Hematopoietic multipotent progenitor cell treated with erythropoietin and hydrocortisone succinate and interleukin-3 and kit ligand, for 17 days (in vitro differentiated cells): ENCODE measurements at places on chromosomes 13 and 19.
A peak's percentile ranks its signal among the peaks of the same experiment; 100 is the strongest.

- DNase-seq, result peak; percentile 50
These were observed 1.2 kb downstream of the PLEKHA4 start for GRCh38 chr19:48867123-48867745.

DNA sequence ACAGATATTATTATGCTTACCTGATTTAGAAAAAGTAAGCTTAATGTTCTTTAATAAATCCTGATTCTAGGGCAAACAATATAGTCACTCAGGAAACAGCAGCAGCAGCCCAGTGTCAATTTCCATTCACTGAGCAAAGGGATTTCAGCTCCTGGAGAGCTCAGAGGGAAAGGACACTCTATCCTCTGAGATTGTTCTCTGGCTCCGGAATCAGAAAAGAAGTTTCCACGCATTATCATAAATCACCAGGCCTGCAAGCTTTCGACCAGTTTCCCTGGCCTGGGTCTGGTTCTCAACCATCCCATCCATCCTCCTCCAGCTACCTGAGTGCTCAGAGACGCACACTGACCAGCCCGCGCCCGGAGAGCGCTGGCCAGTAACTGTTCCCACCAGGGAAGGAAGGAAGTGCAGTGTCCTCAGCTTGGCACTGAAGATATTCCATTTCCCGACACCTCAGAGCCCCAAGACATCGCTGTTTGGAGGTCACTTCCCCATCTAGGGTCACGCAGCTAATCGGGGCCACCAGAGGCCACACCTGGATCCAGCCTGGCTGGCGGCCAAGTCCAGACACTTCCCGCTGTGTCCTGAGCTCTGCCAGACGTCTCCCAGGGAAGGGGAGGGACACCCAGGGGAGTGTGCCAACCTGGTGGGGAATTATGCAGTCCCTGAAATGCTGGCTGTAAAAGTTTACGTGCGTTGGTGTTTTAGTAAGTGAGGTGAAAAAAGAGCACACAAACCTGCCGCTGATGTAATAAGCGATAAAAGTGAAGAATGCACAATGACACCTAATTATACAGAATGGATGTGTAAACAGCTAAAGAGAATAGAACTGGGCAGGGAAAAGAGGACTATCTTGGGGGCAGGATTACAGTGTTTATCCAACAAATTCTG, 29.1 kb downstream of the EPS15L1 start:
- no peak for DNase-seq

DNA sequence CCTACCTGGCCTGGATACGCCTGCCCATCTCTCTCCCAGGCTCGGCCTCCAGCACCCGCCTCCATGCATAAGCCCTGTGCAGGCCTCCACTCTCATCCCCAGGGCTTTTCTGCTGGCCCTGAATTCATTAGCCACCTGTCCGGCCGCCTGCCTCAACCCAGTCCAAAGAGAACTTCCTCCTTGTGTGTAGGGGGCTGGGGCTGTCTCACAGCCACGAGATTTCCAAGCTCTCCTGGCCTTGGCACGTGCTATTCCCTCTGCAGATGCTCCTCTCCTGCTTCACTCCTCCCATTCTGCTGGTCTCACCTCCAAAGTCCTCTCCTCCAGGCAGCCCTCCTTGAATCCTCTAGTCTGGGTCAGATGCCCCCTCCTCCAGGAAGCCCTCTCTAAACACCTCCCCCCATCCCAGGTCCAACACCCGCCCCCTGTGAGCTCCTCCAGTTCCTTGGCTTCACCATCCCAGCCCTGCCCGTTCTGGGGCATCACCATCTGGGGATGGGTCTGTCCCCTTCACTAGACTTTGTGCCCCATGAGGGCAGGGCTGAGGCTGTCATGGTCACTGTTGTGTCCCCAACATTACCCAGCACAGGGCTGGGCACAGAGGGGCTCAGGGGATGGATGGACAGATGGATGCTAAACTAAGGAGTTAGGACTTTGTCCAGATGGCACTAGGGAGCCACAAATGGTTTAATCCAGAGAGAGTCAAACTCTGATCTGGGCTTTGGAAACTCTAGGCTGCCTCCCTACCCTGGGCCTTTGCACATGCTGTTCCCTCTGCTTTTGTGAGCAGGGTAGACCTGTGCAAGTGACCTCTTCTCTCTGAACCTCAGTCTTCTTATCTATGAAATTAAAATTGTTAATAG, 14.8 kb downstream of the MEIS3 start:
- DNase-seq, result no peak

GRCh38 chr13:33611121-33611805, 206.7 kb upstream of the RFC3 start:
- DNase-seq, result no peak

GRCh38 chr13:42575938-42576337, 2.0 kb downstream of the TNFSF11 start:
- no peak for DNase-seq

- no peak for DNase-seq
These were observed 8.0 kb downstream of the ATP4A start for GRCh38 chr19:35555301-35556005.

DNA sequence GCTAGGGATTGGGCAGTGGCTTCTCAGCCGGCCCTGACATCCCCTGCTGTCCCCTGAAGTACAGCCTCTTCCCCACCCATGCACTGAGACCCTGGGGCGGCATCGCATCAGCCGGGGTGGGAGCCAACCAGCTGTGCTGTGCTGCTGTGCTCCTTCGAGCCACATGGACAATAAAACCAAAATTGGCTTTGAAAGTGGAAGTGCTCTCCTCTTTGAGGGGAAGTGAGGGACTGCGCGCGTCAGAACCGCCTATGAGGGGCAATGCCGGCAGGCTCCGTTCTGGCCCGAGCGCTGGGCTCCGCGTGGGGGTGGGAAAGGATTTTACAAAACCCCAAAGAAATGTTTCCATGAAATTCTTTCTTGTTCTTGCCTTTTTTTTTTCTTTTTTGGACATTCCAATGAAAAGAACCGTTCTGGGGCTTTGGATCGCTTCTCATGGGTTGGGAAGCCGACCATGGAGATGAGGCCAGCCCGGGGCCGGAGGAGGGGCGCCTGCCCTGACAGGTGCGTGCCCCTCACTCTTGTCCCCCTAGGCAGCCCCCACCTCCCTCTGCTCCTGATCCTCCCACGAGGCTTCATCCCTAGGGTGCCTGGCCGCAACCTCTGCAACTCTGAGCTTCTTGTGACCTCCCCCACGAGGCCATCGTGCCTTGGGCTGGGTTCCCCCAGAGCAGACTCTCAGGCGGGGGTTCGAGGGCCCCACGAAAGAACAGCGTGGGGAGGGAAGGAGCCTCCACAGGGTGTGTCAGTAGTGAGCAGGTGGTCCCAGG, 22.6 kb downstream of the KLHL26 start:
- DNase-seq, result no peak

DNA sequence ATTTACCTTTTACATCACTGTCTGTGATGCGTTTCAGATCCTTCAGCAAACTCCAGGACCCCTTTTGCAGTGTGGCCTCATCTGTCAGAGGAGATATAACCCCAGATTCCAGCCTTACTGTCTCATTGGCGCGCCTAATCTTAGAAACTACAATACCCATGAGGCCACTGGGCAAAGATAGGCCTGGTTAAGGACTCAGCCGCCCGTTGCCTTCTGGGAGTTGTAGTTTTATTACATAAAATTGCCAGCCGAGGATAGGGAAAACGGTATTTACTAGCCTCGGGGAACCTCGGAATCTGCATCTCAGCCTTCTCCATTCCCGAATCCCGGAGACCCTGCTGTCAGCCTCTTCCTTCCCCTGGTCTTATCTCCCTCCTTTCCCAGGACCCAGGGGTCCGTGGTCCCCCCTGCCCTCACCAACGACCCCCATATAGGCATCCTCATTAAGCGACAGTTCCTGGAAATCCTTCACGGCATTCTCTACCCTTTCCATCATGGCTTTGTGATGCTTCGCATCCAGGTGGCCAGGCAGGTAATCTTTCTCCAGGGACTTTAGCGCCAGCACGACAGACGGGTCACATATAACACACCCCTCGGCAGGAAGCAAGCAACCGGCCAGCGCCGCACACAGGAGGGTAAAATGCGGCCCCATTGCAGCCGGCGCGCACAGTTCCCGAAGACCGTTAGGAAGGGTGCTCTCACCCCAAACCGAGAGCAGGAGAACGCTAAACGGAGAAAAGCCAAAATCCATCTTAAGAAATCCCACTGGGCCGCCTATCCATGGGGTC, 1.3 kb downstream of the IZUMO1 start:
- DNase-seq, result peak; percentile 87

- no peak for DNase-seq
These were observed 39.4 kb downstream of the VAV1 start for GRCh38 chr19:6811906-6812305.

DNA sequence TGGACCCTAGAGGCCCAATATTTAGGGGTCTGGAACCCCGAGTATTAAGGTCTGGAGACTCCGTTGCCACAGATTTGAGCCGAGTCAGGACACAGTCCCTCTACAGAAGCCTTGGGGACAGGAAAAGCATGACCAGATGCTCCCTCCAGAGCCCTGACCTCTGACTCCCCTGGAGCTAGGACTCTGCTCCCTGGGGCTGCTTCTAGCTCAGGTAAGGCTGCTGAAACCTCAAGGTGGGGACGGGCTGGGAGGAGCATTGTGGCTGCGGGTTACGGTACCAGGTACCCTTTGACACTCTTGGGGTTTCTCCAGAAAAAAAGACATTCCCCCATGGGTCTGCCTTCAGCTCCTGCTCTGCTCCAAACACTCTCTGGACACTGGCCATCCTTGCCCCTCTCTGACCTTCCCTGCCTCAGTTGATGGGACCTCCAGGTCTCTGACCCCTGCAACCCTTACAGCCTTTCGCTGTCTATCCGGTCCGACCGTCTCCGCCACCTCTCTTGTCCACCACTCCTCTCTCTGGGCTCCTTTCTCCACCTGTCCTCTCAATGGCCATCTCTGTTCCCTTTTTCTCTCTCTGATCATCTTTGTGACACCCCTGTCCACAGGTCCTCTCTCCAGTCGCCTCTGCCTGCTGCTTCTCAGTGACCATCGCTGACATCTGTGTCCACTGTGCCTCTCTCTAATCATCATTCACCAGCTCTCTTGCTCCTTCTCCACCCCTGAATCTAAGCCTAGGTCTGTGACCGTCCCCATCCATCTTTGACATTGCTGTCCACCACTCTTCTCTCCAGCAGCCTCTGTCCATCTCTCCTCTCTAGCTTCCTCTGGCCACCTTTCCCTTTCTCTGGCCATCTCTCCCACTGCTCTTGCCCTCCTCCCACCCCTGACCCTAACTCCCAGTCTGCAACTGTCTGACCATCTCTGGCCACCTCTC, 1.4 kb downstream of the LRFN3 start:
- no peak for DNase-seq

GRCh38 chr13:80477661-80478443, 136.9 kb upstream of the SPRY2 start:
- DNase-seq, result no peak

GRCh38 chr19:3369337-3370213, 3.2 kb downstream of the NFIC start:
- DNase-seq, result no peak

- no peak for DNase-seq
These were observed 24.3 kb upstream of the SHFL start for GRCh38 chr19:10061717-10062310.

DNA sequence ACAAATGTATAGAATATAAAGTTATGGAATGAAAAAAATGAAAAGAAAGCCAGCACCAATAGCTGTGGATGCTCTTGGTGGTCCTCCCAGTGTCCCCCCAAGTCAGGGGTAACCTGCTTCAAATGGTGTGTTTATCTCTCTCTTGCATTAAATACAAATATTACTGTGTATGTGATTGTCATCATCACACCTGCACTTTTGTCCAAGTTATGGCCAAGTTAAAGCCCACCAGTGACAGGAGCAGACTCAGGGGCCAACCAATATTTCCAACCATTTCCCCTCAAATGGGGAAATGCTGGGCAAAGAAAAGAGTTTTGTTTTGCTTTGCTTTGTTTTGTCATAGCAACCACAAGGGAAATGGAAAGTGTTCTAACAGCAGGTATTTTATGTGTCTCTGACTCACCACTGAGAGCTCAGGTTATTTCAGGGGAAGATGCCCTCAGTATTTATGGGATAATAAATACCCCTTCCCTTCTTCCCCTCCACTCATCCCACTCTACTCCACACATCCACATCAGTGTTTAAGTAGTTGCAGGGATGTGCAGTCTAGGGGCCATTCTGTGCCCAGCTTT, 133.6 kb downstream of the COL4A1 start:
- DNase-seq, result no peak

GRCh38 chr19:45217193-45217956, 27.8 kb downstream of the EXOC3L2 start:
- no peak for DNase-seq

DNA sequence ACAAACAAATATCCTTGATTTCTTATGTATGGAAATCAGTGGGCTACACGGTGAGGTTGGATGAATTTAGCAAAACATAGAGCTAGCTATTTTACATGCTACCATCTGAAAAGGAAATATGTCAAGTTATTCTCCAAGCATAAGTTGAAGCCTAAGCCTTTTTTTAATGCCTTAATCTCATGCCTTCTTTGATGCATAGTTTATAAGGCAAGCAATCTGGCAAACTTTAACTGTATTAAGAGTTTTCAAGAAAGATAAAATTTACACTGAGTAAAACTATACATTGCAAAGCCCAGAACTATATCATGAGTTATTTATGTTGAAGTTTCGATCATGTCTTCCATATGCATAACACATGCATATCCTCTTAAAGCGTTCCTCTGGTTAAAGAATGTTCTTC, 85.0 kb upstream of the ATXN8OS start:
- DNase-seq, result no peak

- no peak for DNase-seq
These were observed 18.9 kb downstream of the LRRC4B start for GRCh38 chr19:50549059-50549926.
